Spinal cord (tissue), 10 donors: ENCODE measurements at places on chromosomes 3 and 15.

DNA sequence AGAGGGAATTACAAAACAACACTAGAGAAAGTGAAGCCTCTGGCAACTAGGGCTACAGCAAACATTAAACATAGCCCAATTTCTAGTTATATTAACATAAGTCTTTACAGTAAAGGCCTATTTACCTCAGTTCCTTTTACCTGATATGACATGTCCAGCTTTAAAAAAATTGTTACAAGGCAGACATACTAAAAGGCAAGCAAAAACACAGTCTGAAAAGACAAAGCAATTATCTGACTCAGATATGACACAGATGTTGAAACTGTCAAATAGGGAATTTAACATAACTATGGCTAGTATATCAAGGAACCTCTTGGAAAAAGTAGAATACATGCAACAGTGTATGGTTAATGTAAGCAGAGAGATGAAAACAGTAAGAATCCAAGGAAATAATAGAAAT is 238.6 kb downstream of the RAP2B start:
- DNase-seq: no peak

GRCh38 chr3:10341901-10342398 is 21.0 kb upstream of the SEC13 start:
- no peak for DNase-seq

GRCh38 chr3:52004906-52005395 is 9.3 kb upstream of the RPL29 start:
- DNase-seq: no peak

- DNase-seq: peak; percentile 47
Observed at GRCh38 chr3:94226078-94226477, 163.2 kb downstream of the NSUN3 start.

GRCh38 chr3:181709537-181710279 is 2.0 kb upstream of the SOX2 start:
- no peak for DNase-seq

GRCh38 chr15:52645916-52646315 is 33.3 kb downstream of the ATOSA start:
- DNase-seq: no peak
